ENCODE measurements at places on chromosomes 3 and 15.

DNA sequence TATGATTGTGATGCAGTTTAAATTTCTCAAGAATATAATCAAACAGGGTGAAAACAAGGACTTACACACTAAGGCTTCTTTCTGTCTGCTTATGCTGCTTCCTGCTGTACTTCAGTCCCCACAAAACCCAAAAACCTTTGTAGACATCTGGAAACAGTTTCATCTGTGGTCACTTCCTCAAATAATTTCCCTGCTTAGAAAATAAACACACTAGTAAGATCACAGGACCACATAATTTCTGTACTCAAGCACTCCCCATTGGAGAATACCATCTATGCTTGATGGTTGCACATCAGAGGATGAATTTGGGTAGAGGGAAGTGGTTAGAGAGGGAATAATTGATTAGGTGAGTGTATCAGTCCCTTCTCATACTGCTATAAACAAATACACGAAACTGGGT is 266.2 kb downstream of the LSAMP start:
- DNase-seq: no peak

DNA sequence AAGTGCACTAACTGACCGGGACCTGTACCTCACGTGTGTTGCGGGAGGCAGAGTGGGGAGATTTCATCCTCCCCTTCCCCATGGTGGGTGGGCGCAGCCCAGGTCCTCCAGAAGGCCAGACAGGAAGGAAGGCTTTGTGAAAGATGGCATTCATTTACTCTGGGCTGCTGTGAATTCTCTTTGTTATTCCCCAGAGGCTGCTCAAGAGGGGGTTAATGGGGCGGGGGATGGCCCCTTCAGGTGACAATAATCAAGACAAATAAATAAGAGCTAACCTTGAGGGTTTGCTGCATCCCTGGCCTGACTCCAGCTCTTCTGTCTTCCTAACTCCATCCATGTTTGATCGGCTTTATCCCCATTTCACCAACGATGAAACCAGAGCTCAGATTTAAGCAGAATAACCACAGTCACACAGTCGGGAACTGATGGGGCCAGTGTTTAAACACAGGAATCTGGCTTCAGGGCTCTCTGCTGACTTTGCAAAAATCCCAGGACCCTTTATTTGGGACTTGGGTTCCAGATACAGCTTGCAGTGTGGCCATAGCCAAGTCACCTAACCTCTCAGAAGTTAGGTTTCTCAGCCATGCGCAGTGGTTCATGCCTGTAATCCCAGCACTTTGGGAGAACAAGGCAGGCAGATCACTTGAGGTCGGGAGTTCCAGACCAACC is 16.5 kb downstream of the PIF1 start:
- DNase-seq: no peak

DNA sequence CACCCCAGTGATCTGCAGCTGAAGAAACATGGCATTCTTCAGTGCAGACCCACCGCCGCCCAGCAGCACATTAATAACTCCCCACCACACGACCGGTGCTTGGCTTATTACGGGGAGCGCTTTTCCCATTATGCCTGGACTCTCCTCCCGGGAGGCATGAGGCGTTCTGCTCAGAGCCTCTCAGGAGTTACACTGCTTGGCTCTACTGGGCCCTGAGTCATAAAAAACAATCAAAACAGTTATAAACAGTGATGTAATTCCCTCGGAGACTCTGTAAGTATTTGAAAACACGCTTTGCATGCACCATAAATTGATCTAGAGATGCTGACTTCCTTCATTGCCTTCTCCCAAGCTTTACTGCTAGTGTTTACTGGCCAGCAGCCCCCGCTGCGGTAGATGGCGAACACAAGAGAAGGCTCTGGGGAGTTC is 77.1 kb upstream of the SNRPA1 start:
- DNase-seq: no peak

DNA sequence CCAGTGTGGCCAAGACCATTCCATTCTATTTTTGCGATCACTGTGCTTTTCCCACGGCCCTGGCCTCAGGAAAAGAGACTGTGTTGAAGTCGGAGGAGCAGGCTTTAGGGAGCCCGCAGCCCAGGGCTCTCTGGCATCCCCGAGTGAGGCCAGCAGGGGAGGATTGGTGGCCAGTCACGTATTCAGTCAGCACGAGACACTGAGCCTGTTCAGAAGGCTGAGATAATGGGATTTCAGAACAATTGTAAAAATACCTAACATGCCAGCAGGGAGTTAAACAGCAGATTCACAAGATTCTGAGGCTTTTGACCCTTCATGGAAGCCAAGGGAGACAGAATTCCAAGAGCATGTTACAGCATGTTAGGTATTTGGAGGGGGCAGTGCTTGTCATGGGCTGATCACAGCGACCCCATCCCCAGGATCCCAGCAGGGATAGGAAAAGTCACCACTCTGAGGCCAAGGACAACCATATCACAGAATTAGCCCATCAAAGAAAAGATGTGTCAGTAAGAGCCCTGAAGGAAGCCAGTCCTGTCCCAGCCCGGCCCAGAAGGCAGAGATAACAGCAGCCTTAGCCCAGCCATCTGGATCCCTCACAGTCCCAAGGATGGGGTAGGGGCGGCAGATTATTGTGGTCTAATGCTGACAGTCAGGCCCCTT is 40.6 kb downstream of the AMOTL2 start:
- no peak for DNase-seq

DNA sequence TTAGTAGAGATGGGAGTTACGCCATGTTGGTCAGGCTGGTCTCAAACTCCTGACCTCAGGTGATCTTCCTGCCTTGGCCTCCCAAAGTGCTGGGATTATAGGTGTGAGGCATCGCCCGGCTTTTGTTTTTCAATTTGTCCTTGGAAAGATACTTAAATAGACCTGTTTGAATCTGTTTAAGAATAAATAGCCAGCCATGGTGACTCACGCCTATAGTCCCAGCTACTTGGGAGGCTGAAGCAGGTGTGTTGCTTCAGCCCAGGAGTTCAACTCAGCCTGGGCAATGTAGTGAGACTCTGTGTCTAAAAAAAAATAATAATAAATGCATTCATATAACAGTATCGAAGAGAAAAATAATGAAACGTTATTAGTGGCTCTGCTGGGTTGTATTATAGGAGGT is 17.3 kb downstream of the SNAPC5 start:
- no peak for DNase-seq

- DNase-seq: no peak
Observed at GRCh38 chr3:171948674-171949073, 90.7 kb upstream of the FNDC3B start.

GRCh38 chr3:61371123-61371522 is 119.9 kb upstream of the FHIT start:
- DNase-seq: no peak

DNA sequence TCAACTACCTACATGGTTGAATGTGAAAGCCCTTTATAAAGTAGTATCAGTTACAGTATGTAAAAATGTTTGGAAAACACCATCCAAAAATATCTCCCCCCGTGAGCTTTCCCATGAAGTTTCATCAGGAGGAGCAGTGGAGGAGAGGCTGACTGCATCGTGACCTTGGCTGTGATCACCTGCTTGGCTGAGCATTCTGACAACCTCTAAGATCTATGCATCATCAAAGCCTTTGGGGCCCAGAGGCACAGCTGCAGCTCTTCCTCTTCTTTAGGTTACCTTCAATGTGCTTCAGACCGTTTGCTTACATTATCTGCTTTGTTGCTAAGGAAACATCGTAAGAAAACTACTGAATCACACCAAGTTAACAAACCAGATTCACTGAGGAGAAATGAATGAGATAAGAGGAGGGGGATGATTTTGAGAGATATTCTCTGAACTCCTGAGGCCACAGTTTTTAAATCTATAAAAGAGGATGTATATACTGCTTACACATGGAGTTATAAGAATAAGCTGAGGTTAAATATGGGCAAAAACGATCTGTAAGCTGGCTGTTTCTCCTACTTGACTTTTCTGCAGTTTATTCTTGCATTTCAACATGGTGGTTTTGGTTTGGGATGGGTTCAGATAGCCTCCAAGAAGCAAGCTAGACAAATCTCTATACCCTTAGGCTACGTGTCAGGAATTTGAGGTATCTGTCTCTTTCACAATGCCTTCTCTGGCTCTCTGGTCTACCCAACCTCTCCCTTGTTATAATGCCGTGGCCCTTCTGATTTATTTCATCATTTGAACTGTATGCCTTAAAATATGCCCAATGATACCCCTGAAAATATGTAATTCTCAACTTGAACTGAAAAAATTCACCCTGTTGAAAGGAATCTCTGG is 4.0 kb downstream of the GCSAM start:
- peak; percentile 42 for DNase-seq
